ENCODE measurements at places on chromosomes 11 and 22.

- no peak for DNase-seq
Measured at GRCh38 chr11:34996958-34997357, 80.5 kb downstream of the PDHX start.

- peak; percentile 79 for DNase-seq
Measured at GRCh38 chr11:1825039-1825740, 9.6 kb upstream of the SYT8 start.

DNA sequence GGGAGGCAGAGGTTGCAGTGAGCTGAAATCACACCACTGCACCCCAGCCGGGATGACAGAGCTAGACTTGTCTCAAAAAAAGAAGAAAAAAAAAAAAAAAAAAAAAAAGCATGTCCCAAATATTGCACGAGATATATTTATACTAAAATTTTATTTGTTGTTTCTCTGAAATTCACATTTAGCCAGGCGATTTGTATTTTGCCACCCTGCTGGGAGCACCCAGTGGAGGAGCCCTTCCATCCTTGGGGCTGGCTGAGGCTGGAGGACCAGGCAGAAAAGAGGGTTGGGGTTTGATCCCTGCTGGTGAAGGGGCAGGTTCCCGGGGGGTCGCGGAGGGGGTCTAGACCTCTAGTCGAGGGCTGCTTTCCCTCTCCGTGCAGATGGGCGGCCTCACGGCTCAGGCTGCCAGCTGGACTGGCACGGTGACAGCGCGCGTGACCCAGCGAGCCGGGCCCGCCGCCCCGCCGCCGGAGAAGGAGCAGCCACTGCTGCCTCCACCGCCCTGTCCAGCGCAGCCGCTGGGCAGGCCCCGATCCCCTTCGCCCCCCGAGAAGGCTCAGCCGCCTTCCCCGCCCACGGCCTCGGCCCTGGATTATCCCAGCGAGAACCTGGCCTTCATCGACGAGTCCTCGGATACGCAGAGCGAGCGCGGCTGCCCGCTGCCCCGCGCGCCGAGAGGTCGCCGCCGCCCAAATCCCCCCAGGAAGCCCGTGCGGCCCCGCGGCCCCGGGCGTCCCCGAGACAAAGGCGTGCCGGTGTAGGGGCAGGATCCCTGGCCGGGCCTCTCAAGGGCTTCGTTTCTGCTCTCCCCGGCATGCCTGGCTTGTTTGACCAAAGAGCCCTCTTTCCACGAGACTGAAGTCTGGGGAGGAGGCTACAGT lies 952 bp upstream of the CATSPERZ start:
- no peak for DNase-seq

GRCh38 chr11:8080674-8081590 lies at the start of gene TUB:
TUB (plus strand) TSS chr11:8081211; CDS start chr11:8081511, 300 bp downstream.
- peak; percentile 50 for DNase-seq

GRCh38 chr22:41534219-41534618 lies 10.1 kb downstream of the POLR3H start:
- no peak for DNase-seq

Measured in GM13976 (cell line).